Mesothelial cell of epicardium (in vitro differentiated cells): ENCODE measurements at places on chromosomes 12 and 14.

GRCh38 chr12:99454539-99455172, 192.9 kb upstream of the GARIN6 start:
- no peak for DNase-seq

- DNase-seq, result no peak
Measured at GRCh38 chr14:100449225-100449987, 126.3 kb downstream of the SLC25A47 start.

GRCh38 chr14:72552236-72552635, 341.7 kb downstream of the DPF3 start:
- no peak for DNase-seq

- no peak for DNase-seq
Measured at GRCh38 chr12:42281278-42281677, 43.2 kb upstream of the YAF2 start.

DNA sequence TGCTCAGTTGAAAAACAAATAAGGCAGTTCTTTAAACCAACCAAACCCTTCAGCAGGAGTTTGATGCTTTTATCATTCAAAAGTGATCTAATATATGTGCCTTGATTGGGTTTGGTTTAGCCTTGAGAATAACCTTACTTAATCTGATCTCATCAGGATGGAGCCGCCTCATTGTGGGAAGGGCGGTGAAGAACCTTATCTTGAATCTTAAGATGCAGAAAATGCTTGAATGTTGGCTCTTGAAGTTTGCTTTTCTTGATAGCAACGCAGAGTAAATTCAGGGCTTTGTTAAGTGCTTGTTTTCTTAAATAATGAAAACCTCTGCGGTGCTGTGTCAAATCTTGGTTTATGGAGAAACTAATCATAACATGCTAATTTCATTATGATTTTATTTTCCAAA, 138.2 kb downstream of the MON2 start:
- no peak for DNase-seq

- DNase-seq, result no peak
Measured at GRCh38 chr14:77377502-77377844, 294 bp downstream of the SAMD15 start.

DNA sequence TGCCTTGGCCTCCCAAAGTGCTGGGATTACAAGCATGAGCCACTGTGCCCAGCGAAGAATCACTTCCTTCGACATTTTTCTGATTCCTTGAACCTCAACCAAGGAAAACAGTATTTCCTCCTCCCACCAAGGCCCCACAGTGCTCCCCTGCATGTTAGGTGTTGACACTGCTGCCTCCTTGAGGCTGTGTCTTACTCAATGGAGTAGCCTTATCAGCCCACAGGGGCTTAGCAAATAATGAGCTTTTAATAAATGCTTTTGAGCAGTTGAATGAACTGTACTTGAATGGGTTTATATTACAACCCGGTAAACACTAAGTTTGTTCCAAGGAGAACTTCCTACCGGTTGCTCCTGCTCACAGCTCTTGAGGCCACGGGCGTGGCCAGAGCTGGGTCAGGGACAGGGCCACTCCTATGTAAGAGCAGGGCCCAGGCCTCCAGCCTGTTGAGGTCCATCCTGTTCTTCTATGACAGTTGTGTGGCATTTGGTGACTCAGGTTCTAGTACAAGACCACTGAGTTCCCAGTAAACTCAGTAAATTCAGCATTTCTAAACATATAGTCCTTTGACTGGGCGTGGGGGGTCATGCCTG, 36.8 kb upstream of the TUBA1A start:
- DNase-seq, result no peak

- no peak for DNase-seq
Measured at GRCh38 chr14:76708771-76709170, 52.5 kb upstream of the VASH1 start.

DNA sequence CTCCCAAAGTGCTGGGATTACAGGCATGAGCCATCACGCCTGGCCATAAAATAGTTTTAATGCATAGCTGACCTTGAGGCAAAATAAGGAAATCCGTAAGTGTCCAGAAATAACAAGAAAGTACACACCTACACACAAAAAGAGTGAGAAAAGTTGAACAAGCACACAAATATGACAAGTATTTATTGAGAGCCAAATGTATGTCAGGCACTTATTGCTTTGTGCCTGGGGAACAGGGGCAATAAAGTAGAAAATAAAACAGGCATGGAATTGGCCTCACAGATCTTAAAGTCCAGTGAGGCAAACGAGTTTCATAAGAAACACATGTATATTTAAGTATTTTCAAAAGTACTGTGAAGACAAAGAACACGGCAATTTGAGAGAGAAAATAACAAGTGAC, 103.7 kb downstream of the ERGIC2 start:
- no peak for DNase-seq

DNA sequence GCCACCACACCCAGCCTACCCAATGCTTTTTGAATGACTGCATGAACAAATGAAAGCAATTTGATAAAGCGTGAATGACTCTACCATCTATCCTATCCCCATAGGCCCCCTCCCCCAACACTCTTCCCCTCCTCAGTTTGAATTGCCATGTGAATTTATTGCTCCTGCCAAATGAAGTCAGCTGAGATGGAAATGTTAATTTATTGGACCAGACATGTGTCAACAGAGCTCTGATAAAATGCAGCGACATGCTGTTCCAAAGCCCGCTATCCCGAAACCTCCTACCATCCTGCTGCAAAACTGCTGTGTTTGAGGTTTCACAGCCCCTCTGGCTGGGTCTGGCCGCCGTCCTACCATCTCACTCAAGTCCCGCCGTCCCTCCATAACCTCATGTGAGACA, 360.5 kb downstream of the CACNA1C start:
- DNase-seq, result no peak

- DNase-seq, result no peak
Measured at GRCh38 chr12:70843363-70843762, 77.2 kb downstream of the PTPRR start.

- DNase-seq, result no peak
Measured at GRCh38 chr12:49588721-49589516, 16.5 kb downstream of the FAM186B start.

- DNase-seq, result no peak
Measured at GRCh38 chr12:47777741-47778558, 4.9 kb downstream of the SLC48A1 start.

GRCh38 chr14:104364830-104365229, 214.7 kb upstream of the C14orf180 start:
- DNase-seq, result no peak
